ENCODE measurements at places on chromosomes 13 and 19.

DNA sequence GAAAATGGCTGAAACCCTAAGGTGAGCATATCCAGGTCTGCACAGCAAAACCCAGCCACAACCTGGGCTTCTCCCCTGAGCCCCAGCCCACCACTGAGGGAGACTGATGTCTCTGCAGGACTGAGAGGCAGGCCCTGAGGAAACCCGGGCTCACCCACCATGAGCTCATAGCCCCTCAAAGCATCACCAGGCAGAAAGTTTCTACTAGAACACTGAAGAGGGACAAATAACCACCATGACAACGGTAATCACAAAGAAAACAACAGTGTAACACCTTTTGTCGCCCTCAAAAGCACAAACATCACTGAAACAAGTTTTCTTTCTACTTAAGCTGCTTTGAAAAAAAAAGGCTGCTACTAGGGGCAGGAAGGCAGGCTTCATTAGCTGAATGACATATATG is 29.8 kb downstream of the TSHZ3 start:
- DNase-seq, result no peak

DNA sequence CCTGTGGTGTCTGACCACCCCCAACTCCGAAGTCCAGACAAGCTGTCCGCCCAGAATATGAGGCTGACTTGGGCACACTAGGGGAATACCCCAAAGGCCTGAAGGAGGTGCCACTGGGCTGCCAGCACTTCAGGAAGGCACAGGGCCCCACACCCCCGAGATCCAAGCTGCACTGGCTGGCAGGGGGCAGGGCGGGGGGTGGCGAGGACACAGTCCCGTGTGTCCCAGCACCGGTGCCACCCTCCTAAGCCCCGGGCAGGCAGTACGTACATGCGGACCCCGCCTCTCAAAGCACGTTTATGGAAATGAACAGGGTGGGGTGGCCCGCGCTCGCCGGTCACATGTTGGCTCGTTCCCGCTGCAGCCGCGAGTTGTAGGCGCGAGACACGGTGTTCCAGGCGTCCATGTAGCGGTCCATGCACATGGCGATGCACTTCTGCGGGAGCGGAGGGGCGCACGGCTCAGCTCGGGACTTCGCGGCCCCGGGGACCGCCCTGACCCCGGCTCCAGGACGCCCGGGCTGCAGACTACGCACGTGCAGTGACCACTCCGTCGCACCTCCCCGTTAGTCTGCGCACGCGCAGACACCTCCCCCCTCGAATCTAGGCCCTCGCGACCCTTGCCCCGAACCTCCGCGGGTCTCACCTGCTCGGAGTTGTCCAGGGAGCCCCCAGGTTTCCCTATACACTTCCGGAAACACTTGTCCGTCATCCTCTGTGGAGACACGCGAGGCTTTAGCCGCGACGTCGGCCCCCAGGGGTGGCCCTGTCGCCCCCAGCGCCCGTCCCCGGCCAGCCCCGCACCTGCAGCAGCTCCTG is 566 bp downstream of the TIMM13 start:
- DNase-seq, result no peak

DNA sequence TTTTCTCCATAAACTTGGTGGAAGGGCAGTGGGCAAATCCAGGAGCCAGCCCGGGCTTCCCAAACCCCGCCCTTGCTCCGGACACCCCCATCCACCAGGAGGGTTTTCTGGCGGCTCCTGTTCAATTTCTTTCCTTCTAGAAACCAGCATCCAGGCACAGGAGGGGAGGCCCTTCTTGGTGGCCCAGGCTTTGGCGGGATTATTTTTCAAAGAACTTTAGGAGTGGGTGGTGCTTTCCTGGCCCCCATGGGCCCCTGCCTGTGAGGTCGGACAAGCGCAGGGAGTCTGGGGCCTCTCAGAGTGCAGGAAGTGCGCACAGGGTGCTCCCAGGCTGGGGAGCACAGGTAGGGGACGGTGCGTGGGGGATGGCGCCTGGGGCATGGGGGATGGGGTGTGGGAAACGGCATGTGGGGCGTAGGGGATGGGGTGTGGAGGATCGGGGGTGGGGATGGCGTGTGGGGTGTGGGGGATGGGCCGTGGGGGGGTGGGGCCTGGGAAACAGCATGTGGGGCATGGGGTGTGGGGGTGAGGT is 396 bp downstream of the F7 start:
- DNase-seq, result no peak

DNA sequence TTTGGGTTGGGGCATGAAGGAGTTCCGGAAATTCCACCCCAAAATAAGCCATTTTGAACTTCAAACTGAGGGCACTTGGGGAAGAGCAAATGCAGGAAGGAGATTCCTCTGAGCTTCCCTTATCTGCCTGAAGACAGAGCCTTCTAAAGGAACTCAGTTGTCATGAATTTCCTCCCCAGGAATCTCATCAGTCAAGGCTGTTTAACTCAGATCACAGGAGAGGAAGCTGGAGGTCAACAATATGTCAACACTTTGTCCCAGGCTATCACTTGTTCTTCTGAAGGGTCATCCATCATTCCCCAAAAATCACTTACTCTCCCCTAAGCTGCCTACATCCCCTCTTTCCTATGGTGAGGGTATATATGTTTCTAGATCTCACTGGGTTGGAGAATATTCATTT is 26.0 kb upstream of the CHST8 start:
- no peak for DNase-seq

DNA sequence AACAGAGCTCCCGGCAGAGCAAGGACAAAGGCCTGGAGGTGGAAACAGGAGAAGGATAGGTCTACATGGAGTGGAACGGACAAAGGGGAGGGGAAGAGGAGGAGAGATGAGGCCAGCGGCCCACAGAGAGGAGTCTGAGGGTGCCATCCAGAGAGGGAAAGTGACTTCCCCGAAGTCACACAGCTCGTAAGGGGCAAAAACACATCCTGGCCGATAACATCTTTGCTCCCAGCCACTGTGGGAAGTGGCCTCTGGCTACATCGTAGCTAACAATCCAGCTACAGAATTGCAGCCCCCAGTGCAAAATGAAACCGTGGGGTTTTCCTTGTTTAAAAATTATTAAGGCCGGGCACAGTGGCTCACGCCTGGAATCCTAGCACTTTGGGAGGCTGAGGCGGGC is 11.5 kb downstream of the PTPRS start:
- no peak for DNase-seq

- no peak for DNase-seq
These were observed 101.6 kb downstream of the ENOX1 start for GRCh38 chr13:43684963-43685725.

- DNase-seq, result no peak
These were observed 66.6 kb downstream of the LACC1 start for GRCh38 chr13:43946281-43946680.

DNA sequence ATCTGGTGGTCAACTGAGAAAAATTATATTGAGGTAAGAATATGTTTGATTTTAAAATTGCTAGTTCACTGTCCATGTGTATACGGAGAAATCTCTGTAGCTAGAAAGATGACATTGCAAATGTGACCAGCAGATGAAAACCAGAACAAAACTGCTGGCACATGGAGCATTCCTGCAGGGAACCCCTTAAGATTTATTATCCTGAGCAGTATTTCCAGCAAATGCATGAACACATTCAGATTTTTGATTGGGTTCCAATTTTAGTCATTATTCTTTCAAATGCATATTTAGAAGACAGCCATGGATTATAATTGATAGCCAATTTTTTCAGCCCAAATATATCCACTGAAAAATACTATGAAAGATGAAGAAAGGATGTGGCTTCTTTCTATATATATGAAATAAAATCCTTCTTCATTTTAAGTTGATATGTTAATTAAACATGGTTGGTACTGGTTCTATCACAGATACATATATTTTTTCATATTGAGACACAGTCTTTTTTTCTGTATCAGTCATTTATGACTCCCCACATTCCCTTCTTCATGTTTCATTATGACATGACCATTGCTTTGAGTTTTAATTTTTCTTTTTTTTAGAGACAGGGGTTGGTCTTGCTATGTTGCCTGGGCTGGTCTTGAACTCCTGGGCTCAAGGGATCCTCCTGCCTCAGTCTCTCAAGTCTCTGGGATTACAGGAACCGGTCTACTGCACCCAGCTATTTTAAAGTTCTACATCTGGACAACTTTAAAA is 376.5 kb downstream of the KLF12 start:
- DNase-seq, result no peak

- DNase-seq, result no peak
These were observed 89.3 kb downstream of the KL start for GRCh38 chr13:33105387-33106005.

GRCh38 chr13:41985788-41986508 is 25.0 kb upstream of the VWA8 start:
- peak; percentile 74 for DNase-seq

- no peak for DNase-seq
These were observed 90.9 kb downstream of the TEX29 start for GRCh38 chr13:111411151-111411858.

DNA sequence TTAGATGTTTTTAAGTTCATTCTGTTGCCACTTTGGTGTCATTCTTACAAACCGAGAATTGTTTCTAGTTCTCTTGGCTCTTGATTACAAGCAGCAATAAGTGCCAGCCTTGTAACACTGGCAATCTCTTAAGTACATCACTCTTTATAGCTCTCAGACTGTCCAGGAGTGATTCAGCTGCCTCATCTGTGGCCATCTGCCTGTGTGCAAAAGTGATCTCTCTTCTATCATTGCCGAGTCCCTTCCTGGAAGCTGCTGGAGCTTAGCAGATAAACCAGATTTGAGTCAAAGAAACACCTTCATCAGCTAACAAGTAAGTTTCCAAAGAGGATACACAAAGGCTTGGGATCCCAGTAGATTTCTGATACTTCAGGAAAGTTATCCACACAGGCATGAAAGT is 23.2 kb downstream of the STOML3 start:
- no peak for DNase-seq

DNA sequence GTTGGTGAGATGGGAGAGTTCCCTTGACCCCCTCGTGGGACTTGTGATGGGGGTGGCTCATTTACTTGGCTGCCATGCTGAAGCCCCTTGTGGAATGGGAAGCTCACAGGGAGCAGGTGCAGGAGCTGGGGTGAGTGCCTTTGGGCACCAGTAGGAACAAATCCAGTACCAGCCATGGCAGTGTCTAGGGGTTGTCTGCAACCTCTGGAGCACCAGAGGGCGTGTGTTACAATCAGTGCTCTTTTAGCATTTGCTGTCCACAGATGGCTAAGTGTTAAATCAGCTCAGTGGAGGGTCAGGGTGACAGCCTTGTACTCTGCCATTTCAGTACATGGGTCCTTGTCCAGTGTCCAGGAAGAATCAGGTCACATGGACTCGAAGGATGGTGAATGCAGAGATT is 75.6 kb downstream of the ATP8A2 start:
- DNase-seq, result no peak

GRCh38 chr19:39871886-39872866 is 26.0 kb upstream of the FBL start:
- no peak for DNase-seq

GRCh38 chr13:31327182-31327860 is 127.5 kb downstream of the B3GLCT start:
- no peak for DNase-seq

GRCh38 chr13:49253310-49253709 is 5.6 kb downstream of the CDADC1 start:
- no peak for DNase-seq

- no peak for DNase-seq
These were observed 48.8 kb downstream of the BICRA start for GRCh38 chr19:47657719-47658118.

GRCh38 chr19:50817941-50818858 is 5.4 kb downstream of the KLK1 start:
- no peak for DNase-seq

GRCh38 chr19:10044390-10044789 is 31.1 kb downstream of the RDH8 start:
- DNase-seq, result no peak

DNA sequence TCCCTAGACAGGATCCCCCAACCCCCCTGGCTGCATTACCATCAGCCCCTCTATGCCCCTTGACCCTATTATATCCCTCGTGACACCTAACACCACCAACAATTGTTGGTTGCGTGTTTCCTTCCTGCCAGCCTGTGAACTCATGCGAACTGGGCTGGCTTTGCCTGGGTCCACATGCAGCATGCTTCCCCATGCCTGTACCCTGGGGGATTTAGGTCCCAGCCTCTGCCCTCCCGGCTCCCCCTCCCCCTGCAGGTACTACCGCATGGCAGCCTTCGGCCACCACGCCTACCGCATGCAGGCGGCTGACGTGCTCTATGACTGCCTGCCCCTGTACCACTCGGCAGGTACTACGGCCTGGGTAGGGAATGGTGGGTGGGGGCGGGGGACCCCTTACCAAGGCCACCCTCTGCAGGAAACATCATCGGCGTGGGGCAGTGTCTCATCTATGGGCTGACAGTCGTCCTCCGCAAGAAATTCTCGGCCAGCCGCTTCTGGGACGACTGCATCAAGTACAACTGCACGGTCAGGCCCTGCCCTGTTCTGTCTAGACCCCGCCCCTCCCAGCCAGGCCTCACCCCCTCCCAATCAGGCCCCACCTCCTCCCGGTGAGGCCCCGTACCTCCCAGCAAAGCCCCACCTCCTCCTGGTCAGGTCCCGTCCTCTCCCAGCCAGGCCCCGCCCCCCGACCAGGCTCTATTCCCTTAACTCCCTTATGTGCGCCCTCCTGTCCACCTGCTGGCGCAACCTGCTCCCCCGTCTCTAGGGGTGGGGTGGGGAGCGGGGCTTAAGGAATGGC is 18.5 kb downstream of the SLC27A1 start:
- no peak for DNase-seq

- peak; percentile 92 for DNase-seq
These were observed 11.9 kb upstream of the GDF15 start for GRCh38 chr19:18373892-18374629.

- no peak for DNase-seq
These were observed 13.0 kb downstream of the EMP3 start for GRCh38 chr19:48338253-48338755.

- DNase-seq, result no peak
These were observed 3.8 kb downstream of the RFXAP start for GRCh38 chr13:36822785-36823184.

- DNase-seq, result no peak
These were observed 505.1 kb downstream of the IRS2 start for GRCh38 chr13:109281017-109281902.

DNA sequence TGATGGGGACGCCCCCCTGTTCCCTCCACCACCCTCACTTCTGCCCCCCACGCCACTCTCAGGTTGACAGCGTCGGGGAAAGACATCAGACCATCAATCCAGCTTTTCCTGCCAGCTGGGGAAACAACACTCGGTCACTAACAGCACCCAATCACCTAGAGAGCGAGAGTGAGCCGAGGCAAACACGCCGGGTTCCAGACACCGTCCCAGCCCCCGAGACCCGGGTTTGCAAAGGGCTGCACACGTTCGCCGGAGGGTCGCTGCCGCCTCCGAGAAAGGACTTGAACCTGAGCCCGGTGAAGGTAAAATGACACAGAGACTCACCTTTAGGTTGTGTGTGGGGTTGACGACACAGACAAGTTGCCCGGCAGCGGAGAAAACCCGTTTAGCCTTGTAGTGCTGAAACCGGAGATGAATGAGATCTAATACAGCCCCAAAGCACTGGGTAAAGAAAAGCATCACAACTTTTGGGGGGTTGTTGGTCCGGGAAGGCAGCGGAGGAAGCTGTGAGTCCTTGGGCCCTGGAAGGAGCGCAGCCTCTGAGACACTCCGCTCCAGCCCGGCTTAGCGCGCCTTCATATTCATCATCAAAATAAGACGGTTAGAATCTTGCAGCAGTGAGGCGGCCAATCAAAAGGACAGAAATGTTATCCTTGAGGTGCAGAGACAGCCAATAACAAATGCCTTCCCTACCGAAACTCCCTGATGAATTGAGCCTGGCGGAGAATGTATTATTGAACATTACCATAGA is at the start of gene SIAH3:
Gene SIAH3 (minus strand): TSS at position 583 of the 751 bp plus-strand sequence. CDS start 124 bp downstream, at position 459.
- no peak for DNase-seq

GRCh38 chr19:38850976-38851621 is 1.3 kb upstream of the HNRNPL start:
- no peak for DNase-seq

- no peak for DNase-seq
These were observed 1422.2 kb upstream of the PCDH20 start for GRCh38 chr13:62837895-62838294.

Data from HS-27A (cell line).